ENCODE measurements at places on chromosomes 4 and X.
A peak's percentile ranks its signal among the peaks of the same experiment; 100 is the strongest.

DNA sequence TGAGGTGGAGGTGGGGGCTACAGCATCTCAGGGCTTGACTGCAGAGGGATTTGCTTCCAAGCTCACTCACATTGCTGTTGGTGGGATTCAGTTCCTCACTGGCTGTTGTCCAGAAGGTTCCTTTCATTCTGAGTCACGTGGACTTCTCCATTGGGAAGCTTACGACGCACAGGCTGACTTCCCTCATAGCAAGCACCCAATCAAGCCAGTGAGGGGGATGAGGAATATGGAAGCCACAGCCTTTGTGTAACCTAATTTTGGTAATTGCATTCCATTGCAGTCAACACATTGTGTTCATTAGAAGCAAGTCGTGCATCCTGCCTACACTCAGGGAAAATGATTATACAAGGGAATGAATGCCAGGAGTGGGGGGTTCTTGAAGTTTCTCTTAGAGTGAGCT, 32.7 kb upstream of the MXRA5 start:
- peak; percentile 50 for DNase-seq

- no peak for DNase-seq
These were observed 34.6 kb downstream of the COX18 start for GRCh38 chr4:73034896-73035295.

DNA sequence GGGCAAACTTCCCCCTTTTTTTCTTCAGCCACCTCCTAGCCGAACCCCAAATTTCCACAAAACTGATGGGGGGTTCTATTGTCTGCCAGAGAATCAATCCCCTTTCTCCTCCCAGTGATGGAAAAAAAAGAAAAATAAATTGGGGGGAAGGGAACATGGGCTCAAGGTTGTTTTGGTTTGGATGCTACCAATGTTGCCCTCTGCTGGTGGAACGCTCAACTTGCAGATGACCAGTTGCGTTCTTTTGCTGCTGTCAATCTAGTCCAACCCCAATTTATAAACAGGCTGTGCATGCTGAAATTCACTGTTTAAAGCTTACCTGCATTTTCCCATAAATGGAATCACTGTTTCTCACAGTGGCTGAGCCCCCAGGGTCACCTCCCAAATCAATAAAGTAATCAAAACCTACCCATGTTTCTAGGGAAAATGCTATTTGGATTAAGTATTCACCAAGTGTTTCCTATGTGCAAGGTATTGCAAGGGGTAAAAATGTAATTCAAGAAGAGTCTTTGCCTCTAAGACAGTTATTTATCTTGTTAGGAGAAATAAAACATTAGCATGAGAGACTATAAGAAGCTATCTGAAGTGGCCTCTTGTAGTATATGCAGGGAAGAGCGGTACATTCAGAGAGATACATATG, 116.7 kb upstream of the TMEM164 start:
- DNase-seq, result peak; percentile 56

DNA sequence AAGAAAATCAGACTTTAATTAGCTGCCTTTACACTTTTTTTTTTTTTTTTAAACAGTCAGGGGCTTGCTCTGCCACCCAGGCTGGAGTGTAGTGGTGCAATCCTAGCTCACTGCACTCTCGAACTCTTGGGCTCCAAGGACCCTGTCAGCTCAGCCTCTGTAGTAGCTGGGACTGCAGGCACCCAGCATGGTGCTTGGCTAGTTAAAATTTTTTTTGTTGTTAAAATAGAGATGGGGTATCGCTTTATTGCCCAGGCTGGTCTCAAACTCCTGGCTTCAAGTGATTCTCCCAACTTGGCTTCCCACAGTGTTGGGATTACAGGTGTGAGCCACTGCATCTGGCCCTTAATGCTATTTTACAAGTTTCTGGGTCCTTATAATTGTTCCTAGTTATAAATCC, 359.1 kb downstream of the SPRY1 start:
- no peak for DNase-seq

DNA sequence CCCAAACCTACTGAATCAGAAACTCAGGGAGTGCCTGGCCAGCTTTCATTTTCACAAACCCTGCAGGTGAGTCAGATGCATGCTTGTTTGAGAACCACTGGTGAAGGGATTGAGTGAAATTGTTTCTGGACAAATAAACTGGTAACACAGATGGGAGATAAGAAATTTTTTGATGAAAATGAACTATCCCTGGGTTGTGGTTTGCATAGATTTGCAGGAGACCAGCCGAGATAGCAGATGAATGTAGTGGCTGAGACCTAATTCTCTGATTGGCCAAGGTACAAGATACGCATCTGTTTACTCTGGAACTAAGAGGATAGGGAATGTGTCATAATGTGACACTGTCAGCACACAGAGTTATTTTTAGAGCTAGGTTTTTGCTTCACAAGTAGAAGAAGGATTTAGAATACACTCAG, 117.8 kb upstream of the NOCT start:
- peak; percentile 62 for DNase-seq

DNA sequence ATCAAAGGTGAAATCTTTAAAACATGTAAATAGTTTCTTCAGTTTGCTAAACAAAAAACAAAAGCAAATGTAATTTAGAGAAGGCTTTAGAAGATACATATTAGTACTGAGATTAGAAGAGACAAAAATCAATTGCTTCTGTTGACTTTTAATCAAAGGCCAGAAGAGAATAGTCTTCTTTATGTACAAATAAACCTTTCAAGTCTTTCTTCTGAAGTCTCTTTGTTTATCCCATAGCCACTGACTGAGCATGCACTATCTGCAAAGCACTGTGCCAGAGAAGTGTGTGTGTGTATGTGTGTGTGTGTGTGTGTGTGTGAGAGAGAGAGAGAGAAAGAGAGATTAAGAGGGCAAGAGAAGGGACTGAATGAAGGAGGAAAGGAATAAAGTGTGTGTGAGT, 198.4 kb downstream of the GLUD2 start:
- DNase-seq, result no peak

DNA sequence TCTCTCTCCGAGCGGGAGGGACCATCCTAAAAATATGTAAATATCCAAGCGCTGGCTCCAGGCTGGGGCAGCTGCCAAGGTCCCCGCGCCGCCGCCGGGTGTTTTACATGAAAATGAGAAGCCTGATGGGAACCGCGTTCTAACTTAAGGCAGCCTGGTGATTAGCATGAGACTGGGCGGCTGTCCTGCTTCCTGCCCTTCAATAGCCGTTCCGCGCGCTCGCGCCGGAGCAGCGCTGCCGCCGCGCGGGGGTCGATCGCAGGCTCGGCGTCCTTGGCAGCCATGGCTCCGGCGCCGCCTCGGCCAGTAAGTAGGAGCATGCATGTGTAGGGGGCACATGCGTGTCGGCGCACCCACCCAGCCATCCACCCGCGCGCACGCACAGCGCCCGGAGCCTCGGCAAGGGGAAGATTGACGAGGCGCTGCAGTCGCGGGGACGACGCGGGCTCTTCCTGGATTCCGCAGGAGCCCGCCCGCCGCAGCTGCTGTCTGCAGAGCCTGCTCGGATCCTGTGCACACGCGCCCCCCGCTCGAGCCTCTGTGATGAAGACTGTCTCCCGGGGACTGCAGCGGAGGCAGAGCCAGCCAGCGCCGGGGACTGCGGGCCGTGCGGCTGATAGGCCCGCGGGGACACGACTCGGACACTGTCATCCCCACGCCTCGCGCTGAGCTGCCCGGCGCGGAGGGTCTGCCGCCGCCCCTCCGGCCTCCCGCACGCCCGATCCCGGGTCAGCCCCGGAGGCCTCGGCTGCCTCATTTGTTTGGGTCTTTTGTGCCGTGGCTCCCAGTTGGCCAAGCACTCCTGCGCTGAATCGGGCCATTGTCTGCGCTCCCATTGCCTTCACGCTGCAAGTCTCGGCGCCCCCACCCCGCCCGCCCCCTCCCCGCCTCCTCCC, 734 bp downstream of the STOX2 start:
- DNase-seq, result peak; percentile 42

GRCh38 chr4:40283968-40284367, 51.2 kb upstream of the CHRNA9 start:
- peak; percentile 94 for DNase-seq

- no peak for DNase-seq
These were observed 21.8 kb upstream of the NAP1L5 start for GRCh38 chr4:88719381-88719780.

Measured in kidney tubule cell (primary cell).